ENCODE measurements at places on chromosomes 5 and 9. TPM values are rescaled to one million over a fixed set of nuclear protein-coding genes. Genes with fewer than 3 reads are reported as not detected.

Gene GLE1
- total RNA-seq, result 16.7 TPM

Gene CNTLN
- total RNA-seq, result 12.6 TPM

DNA sequence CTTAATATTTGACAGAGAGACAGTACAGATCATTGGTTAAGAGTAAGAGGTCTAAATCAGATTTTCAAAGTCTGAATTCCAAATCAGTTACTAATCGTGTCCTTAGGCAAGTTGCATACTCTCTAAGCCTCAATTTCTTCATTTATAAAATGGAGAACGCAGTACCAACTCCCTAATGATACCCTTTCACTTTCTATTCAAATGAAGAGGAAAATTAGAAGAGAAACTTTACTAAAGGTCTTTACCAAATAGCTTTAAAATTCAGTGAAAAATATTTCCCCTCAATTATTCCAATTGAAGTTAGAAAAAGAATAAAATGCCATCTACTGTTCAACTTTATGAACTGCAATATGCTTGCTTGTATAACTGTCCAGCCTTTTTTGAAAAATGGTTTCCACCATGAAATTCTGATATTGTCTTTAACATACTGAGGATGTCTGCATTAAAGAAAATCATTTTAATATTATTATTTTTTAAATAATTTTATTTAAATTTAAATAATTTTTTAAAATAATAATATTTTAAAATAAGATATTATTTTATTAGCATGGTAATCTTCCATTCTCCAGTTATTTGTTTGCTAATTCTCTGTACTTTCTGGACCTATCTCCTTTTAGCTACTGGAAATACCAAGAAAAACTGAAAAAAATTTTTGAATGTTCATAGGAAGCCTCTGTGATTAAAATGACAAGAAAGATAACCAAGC, 36.0 kb downstream of the POC5 start:
- no peak for DNase-seq

DNA sequence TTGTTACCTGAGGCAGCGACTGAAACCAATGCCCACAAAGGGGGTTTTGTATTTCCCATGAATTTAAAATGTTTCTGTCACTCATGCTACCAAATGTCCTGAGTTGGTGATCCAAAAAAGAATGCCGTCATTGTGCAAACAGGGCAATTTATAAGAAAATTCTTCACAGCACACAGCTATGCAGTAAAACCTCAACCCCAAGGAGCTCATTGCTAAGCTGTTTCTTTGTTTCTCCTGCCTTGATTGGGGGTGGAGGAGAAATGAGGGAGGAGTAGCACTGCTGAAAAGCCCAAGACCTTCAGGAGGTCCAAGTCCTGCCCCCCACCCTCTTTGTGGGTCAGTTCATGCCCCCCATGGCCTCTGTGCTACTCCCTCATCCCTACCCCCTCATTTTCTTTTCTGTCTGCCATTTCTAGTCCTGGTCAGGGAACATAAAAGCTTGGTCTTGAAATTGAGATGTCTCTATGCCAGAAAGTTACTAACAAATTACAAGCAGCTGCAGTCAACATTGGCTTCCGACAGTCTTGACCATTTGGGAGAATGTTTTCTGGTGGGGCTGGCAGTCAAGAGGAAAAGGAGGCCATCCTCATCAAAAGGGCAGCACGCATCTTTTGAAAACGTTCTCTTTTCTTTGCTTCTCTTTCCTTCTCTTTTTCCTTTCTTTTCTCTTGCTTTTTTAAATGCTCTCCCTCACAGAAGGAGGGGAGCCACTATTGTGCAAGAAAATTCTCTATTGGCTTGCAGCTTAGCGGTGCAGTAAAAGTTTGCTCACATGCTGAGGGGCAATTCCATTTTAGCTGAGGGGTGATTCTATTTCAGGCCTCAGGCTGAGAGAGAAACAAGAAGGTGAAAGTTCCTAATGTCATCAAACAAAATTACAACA, 133.3 kb downstream of the GCNT1 start:
- no peak for DNase-seq

DNA sequence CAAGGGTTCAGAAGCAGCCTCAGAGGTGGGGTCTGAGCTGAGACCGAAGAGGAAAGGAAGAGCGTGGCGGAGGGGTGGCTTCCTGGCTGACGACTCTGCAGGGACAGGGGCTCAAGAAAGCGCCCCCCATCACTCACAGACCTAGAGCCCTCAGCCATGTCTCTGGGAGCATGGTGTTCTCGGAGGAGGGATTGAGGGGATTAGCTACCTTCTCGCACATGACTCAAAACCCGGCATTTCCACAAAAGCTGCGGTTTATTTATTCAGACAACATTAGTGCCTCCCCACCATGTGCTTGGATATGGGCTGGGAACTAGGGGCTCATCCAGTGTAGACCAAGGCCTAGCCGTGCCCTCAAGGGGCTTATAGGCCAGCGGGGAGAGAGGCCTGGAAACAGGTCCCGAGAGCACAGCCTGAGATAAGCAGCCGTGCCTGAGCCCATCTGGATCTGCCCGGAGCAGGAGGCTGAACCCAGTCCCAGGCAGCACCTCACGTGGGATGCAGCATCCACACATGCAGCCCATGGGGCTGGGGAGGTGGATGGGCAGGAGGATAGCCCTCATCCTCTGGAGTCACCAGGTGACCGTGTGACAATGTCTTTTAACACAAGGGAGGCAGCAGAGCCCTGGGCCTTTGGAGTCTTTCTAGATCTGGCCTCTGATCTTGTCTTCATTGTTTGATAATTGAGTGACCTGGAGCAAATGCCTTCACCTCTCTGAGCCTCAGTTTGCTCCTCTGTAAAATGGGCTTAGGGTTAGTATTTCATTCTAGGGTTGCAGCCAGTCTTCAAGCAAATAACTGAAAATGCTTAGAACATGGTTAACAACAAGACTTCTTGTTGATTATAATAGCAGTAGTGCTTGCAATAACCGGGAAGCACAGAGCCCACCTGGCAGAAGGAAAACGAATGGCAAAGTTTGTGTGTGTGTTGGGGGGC, 878 bp upstream of the HMCN2 start:
- no peak for DNase-seq

DNA sequence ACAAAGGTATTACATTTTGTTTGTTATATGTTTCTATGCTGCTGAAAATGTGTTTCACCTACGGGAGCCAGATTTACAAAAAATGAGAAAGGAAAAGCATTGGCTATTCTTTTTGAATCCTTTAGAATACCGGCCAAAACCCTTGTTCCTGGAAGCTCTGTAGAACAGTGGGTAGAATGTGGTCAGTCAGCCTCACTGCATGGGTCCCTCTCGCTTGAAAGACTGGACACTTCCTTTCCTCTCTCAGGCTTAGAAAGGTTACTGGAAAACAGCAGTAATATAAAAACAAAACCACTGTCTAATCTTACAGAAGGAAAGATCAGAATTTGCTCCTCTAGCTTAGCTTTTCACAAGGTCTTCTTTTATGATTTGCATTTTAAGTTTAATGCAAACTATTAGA, 45.1 kb downstream of the OSTF1 start:
- no peak for DNase-seq

Data from mesothelial cell of epicardium (in vitro differentiated cells).